ENCODE measurements at places on chromosomes 16 and 17.
A peak's percentile ranks its signal among the peaks of the same experiment; 100 is the strongest.

DNA sequence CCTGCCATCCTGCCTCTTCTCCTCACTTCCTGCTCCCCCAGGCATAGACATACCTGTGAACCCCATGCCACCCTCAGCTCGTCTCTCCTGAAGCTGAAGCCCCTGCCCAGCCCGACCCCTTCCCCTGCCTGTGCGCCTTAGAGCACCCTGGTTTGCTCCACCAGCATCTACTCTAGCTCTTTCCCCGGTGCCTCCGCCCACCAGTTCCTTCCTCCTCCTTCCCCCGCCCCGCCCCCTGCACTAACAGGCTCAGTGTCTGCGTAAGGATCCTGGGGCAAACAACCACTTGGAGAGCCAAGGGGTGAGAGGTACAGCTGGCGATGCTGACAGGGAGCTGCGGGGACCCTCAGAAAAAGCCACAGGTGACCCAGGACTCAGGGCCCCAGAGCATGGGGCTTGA lies 1.9 kb downstream of the GPR142 start:
- DNase-seq = peak; percentile 39

DNA sequence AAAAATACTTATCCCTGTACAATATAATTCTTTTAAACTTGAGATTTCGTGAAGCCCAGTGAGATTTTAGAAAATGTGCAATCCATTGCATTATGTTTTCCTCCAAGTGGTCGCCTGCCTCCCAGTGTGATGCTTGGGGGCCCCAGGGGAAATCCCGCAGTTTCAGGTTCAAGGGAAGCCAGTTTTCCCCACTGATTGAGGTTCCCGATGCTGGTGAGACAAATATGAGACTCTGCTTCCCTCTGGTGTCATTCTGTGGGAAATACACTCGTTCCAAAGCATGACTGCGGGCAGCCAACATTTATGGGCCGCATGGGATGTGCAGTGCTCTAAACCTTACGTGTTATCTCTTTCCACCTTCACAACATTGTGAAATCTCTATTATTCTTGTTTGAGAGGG lies 200.8 kb downstream of the PRKCB start:
- DNase-seq = peak; percentile 14

DNA sequence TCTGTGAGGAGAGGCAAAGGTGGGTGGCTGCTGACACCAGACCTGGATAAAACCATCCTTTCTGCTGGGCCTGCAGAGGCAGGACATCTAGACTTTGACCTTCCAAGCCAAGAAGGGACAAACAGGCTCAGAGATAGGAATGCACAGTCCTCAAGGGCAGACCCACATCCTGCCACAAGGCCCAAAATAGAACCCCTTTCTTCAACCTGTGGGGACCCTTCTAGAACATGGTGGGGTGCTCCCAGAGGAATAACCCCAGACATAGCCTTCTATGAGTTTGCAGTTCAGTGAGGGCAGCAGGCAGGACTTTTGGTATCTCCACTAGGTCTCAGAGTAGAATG lies 3.8 kb upstream of the CBFB start:
- no peak for DNase-seq

DNA sequence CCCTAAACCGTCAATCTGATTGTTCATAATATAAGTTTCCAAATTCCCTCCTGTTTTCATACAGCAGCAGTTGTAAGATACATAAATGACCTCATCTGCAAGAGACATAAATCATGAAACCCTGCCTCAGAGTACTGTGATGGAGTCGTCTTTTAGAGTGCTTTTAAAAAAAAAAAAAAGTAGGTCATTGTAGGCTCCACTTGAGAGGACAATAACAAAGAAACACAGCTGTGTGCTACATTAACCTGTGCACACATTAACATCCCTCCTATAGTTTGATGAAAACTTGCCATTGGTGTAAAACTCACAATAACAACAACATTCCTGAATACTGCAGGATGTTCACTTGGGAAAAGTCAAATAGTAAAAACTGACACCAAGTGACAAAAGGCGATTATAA lies 56.5 kb downstream of the XPO6 start:
- no peak for DNase-seq

- peak; percentile 71 for DNase-seq
Observed at GRCh38 chr17:29615492-29616299, 7.0 kb downstream of the CORO6 start.

- no peak for DNase-seq
Observed at GRCh38 chr17:16158714-16159113, 56.6 kb downstream of the NCOR1 start.

Measured in stimulated activated CD8-positive, alpha-beta memory T cell treated with anti-CD3 and anti-CD28 coated beads, Interleukin-15, amount 100 ng/mL, for 1 hour (primary cell).